ENCODE measurements at places on chromosomes 16 and 17. TPM values are rescaled to one million over a fixed set of nuclear protein-coding genes. Genes with fewer than 3 reads are reported as not detected.

The SLC4A1 gene
- not detected for total RNA-seq

The GPR179 gene
- not detected for total RNA-seq

The ADGRG1 gene
- total RNA-seq = 1.7 TPM

The NPTX1 gene
- 37.2 TPM for total RNA-seq

The ABCA3 gene
- total RNA-seq = 0.26 TPM
